ENCODE measurements at places on chromosomes 3 and 15.

DNA sequence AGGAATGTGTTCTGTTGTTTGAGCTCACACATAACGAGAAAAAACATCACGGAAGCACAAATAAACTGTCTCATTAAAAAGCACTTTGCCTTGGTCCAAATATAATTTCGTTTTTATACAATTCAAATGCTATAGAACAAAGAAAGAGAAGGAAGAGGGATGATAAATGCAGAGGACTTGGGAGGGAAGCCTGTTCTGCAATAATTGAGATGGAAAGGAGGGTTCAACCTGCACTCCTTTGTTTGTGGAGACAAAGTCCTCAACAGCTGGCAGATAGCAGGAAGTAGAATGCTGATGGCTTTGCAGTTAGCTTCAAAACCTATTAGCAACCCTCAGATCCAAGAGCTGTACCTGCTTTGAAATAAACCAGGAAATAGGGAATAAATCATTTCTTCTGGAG, 1010.8 kb downstream of the FHIT start:
- no peak for DNase-seq

GRCh38 chr15:22918056-22918455, 62.1 kb downstream of the CYFIP1 start:
- DNase-seq = no peak

DNA sequence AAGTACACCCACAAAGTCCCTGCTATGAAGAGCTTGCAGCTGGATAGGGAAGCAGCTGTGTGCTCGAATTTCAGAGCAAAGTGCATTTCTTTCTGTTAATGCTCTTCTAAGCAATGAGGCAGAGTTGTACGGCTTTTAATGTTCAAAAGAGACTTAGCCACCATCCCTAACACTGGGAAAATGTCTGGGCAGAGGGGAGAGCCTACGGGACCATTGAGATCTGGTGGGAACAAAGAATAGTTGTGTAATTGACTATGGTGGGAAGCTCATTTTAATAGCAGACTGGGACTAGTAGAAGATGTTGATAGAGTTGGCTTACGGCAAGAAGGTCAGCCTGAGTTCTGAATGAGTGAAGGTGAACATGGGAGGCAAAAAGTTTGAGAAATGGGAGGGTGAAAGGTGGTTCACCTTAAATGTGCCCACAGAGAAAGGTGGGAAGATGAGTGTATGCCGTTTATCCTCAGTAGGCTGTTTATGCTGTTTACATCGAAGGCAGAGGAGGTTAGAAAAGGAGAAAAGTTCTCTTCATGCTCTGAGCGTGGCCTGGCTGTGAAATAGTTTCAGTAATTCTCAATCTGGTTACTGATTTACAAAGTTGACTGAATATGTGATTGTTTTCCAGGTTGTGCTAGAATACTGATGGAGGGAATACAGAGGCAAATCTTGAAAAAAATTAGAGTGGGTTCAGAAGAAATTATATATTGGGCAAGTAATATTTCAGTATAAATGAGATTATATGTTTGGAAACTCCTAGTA, 22.9 kb upstream of the UTS2B start:
- DNase-seq = no peak

GRCh38 chr3:136858381-136858780, 3.6 kb upstream of the NCK1 start:
- DNase-seq = no peak

GRCh38 chr3:27024493-27024892, 344.7 kb downstream of the NEK10 start:
- DNase-seq = no peak

- DNase-seq = no peak
Observed at GRCh38 chr3:133881492-133881891, 14.2 kb downstream of the RAB6B start.

- no peak for DNase-seq
Observed at GRCh38 chr3:37944391-37944842, 46.2 kb upstream of the VILL start.

- no peak for DNase-seq
Observed at GRCh38 chr15:80556694-80557367, 138.3 kb upstream of the ABHD17C start.

- no peak for DNase-seq
Observed at GRCh38 chr3:73658227-73658626, 33.5 kb upstream of the PDZRN3 start.

DNA sequence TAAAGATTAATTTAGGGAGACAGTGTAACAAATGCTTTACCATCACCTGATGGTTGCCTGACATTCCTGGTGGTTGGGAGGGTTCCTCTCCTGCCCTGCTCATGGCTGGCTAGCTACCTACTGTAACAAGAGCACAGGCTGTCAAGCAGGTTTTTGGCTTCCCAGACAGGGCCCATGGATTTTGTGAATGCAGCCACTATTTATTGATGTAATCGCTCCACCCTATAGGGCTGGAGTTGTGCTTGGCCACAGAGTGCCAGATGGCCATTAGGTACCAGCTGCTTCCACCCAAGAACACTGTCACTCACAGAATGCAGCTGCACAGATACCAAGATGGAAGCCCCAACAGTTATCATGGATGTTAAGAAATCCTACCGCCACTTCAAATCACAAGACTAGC, 31.0 kb upstream of the KLHL25 start:
- DNase-seq = no peak

DNA sequence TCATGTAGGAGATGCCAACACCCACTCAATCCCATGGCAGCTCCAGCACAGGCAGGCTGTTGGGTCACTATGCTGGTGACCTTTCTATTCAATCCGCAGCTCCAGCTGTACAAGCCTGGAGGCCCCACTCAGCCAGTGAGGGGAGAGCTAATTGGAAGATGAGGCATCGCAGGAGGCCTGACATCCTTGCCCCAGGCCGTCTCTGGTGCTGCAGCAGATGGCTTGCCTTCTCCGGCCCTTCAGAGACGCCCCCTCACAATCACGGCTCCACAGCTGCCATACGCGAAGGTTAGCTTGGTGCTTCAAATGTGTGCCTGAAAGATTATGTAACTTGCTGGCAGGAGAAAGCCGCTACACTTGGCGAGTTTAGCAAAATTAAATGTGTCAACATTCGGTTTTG, 104.2 kb upstream of the CLSTN2 start:
- DNase-seq = no peak

- DNase-seq = no peak
Observed at GRCh38 chr3:10962481-10963036, 30.0 kb upstream of the SLC6A1 start.

DNA sequence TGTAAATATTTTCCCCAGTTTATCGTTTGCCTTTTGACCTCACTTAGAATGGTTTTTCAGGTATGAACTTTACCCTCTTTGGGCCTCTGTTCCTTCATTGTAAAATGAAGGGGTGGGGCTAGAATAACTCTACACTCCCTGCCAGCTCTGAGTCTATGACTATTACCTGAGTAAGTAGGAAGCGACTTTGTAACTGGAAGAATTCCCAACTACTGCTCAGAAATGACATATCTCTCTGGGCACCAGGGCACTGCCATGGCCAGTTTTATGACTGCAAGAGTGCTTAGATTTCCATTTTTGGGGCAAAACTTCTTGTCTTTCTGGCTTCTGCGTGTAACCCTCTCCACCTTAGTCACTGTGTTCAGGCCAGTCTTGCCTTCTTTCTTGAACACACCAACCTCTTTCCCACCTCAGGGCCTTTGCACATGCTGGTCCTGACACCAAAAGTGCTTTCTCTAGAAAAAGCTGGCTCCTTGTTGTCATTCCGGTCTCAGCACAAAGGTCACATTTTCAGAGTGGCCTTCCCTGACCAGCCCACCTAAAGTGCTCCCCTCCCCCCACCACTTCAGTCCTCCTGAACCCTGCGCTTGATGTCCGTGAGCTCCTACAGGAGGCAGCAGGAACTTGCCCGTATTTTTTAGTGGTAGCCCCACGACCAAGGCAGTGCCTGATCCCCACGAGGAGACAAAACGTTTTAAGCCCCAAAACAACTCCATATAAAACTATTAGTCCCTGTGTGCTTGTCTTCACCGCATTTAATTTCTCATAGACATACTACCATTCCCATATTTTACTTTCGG, 25.6 kb downstream of the CDCP1 start:
- no peak for DNase-seq

DNA sequence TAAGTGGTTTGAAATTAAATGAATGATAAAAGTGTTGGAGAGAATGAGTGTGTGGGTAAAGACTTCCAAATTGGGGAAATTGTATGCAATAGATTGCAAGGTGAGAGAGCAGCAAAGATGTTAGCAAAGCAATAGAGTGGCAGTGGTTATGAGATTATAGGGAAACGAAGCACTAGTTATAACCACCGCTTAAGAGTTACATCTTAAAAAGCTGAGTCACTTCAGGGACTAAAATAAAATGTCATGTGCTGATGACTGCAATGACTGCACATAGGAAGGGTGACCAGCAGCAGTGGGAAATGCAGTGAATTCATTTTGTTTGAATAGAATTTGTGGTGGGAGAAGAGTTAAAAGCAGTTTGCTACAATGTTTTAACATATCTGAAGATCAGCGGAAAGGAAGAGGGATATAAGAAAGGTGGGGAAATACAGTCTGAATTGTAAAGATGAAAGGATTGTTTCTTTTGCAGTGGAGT, 127.3 kb downstream of the RAP2B start:
- no peak for DNase-seq

DNA sequence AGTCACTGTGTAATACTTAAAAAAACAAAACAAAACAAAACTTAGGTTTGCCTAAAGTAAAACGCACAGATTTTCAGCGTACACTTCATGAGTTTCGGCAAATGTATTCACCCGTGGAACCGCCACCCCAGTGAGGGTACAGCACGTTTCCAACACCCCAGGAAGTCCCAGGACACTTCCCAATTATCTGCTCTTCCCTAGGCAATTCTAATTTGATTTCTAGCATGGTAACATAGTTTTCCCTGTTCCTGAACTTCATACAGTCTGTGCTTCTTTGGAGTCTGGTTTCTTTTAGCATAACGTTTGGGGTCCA, 497 bp upstream of the CLASP2 start:
- DNase-seq = no peak

DNA sequence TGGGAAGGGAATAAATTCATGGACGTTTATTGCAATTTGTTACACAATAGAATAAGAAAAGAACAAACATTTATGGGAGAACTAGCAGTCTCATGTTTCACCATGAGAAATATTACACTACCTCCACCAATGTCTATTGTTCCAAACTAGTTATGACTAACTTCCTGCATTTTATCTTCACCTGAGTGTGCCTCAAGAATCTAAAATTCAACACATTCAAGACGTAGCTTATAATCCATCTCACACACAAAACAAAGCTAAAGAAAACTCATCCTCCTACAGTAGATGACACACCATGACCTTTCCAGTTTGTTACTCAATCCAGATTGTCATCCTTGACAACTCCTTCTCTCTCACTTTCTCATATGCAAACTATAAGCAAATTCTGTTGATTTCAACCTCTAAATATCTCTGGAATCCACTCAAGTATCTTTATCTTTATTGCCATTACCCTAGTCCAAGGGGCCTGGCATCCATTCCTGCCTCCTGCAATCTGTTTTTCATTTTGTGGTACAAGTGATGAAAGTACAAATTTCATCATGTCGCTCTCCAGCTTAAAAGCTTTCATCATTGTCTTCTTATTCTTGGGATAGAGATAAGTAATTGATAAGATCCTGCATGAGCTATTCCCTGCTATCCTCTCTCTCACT, 229.9 kb downstream of the NR2F2 start:
- no peak for DNase-seq

DNA sequence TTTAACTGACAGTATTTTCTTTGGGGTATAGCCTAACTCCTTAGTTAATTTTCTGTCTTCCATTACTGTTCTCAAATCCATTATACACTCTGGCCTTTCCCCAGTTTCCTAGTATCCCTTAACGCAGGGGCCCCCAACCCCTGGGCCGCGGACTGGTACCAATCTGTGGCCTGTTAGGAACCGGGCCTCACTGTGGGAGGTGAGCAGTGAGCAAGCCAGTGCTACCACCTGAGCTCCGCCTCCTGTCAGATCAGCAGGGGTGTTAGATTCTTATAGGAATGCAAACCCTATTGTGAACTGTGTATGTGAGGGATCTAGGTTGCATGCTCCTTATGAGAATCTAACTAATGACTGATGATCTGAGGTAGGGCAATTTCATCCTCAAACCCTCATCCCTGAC, 75.1 kb downstream of the DOCK3 start:
- no peak for DNase-seq

DNA sequence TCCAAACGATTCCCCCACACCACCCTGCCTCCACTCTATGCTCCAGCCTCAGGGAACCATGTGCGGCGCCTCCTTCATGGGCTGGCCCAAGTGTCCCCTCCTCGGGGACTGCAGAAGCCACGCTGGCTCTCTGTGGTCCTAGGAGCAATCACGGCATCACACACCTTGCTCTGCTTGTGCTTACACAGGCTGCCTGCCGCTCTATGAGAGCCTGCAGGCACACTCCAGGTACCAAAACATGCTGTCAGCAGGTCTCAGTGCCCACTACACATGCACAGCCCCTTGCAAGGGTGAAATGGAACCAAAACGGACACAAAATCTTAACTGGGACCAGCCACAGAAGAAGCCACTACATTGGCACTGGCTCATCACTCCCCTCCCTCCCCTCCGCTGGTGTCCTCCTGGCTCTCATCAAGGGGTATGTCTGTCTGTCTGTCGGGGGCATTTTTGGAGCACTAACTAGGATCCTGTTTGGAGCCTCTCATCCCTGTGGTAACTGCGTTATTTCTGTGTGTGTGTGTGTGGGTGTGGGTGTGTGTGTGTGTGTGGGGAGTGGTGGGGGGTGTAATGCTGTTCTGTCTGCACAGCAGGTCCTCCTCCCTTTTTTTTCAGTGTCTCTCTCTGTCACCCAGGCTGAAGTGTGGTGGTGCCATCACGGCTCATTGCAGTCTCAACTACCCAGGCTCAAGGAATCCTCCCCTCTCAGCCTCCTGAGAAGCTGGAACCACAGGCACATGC, 60.6 kb downstream of the DHX30 start:
- no peak for DNase-seq

- no peak for DNase-seq
Observed at GRCh38 chr3:151901644-151902285, 28.3 kb downstream of the SUCNR1 start.

GRCh38 chr3:77283108-77283507, 243.2 kb downstream of the ROBO2 start:
- no peak for DNase-seq

GRCh38 chr15:58139276-58139988, 1.3 kb downstream of the AQP9 start:
- DNase-seq = no peak

- no peak for DNase-seq
Observed at GRCh38 chr3:107430214-107430995, 53.2 kb downstream of the CCDC54 start.

DNA sequence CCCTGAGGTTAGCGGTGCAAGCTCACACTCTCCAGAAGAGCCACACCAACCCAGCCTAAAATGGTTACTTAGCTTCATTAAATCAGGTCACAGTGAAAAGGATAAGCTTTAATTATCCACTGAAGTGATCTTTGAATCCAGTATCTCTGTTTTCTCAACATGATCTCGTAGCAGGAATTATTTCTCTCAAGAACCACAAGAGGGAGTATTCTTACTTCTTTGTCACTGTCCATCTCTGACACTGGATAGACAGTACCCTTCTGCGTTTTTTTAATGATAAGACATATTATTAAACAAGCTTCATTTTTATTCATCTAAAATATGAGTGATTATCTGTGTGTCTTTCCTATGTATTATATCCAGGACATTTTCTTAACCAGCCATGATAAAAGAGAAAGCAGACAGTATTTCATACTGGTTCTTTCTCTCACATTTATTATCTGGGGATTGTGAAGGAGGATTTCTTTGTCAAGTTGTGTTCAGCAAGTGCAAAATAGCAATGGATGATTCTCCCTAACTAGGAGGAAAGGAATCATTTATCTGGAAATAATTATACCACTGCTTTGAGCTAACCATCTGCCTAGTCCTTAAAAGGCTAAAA, 105.4 kb upstream of the CCDC54 start:
- DNase-seq = no peak
